Activated naive CD4-positive, alpha-beta T cell treated with Interleukin-2 at 50 U/mL for 16 hours (primary cell): ENCODE measurements at places on chromosomes 7 and 10.

DNA sequence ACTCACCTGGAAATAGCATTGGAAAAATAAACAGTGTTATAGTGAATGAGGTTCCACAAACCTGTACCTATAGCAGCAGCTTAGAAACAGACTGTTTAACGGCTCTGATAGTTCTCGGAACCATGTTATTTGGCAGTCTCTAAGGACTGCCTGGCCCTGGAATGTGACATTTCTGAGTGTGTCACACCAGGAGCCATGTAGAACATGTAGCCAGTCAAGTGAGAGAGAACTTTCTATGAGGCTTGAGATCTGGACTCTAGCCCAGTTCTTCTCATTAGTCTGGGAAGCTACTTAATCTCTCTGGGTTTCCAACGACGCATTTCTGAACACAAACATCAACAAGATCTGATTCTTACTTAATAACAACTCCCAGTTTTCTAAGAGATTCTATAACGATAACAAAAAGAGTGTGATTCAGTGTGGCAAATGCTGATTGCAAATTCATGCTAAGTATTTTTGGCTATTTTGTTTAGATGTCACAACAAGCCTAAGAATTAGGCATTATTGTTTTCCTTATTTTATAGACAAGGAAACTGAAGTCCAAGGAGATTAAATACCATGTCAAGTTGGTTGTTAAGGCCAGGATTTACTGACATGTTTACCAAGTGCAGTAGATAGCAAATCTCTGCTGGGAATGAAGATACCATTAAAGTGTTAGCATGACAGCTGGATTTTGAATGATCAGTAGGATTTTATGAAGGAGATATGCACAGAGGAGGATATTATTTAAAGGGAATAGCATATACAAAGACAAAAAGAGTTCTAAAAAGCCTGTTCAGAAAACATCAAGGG, 47.2 kb downstream of the APBB1IP start:
- DNase-seq, result no peak

- no peak for DNase-seq
Observed at GRCh38 chr7:36148422-36149065, 4.5 kb upstream of the EEPD1 start.

DNA sequence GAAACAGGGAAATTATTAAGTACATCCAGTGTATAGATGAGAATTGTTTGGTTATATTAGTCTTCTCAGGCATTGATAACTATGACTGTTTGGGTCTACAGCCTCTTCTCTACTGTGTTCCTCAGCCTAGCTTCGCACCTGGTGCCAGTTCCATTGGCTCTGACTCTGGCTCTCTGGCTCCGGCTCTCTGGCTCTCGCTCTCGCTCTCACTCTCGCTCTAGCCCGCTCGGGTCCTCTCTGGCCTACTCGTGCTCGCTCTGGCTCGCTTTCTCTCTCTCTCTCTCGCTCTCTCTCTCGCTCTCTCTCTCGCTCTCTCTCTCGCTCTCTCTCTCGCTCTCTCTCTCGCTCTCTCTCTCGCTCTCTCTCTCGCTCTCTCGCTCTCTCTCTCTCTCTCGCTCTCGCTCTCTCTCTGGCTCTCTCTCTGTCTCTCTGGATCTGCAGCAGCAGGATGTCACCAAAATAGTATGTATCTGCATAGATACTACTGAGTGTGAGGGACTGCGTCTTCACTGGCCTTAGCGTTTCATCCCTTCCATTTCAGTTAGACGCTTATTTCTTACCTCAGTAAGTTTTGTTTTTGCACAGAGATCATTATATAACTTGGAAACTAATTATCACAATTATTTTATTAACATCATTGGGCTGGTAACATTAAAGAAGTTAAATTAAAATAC, 6.5 kb upstream of the SSBP1 start:
- DNase-seq, result no peak

DNA sequence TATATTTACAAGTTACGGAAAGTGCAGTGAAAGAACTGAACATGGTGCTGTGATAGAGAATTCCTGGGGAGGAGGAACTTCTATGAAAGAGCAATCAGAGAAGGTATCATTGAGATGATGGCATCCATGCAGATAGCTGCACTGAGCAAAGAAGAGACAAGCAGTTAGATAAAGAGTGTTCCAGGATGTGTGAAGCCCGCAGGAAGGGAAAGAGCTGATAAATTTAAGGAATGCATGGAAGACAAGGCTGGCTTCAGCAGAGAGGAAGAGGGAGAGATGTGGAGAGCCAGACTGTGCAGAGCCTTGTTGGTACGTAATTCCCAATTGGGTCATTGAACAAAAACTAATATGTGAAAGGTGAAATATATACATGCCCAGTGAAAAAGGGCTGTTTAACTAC, 538.9 kb downstream of the INHBA start:
- no peak for DNase-seq

DNA sequence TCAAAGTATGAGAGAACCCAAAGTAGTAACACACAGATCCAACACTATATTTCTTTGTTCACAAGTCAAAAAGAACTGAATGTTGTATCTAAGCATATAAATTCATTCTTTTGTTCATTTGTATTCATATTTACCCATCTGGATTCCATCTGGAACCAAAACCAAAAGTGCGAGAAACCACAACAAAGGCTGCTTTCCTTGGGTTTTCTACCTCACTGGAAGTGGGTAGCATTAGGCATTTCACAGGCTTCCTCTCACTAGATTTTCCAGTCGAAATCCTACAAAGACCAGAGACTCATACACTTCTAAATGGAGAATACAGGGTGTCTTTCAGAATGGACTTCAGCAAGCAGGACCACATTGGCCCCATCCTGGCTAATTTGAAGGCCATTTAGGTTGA, 109.8 kb upstream of the WNT16 start:
- no peak for DNase-seq

- DNase-seq, result no peak
Observed at GRCh38 chr7:52684388-52684787, 351.0 kb upstream of the POM121L12 start.

DNA sequence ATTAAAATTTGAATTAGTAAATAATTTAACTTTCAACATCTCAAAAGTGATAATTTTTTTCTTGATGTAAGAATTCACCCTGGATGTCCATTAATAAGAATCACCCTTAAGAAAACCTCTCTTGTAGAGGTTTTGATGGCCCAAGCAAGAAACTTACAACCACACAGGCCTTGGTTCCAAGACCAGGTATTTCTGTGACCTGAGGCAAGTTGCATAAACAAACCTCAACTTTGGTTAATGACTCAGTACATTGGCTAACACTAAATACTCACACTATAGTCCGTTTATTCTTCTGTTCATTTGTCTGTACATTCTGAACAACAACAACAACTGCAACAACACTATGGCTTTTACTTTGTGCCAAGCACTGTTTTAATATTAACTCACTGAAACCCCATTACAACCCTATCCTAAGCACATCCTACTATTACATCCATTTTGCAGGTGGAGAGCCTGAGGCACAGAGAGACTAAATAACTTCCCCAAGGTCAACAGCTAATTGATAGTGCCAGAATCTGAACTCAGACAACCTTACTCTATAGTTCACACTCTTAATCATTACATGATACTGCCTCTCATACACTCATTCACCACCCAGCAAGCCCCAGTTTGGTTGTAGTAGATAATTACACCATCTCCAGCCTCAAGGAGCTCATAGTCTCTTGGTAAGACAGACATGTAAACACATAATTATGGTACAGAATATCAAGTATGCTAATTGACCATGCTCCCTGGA, 6.6 kb downstream of the ANK3 start:
- DNase-seq, result no peak

- no peak for DNase-seq
Observed at GRCh38 chr10:78349911-78350663, 316.4 kb downstream of the RPS24 start.

DNA sequence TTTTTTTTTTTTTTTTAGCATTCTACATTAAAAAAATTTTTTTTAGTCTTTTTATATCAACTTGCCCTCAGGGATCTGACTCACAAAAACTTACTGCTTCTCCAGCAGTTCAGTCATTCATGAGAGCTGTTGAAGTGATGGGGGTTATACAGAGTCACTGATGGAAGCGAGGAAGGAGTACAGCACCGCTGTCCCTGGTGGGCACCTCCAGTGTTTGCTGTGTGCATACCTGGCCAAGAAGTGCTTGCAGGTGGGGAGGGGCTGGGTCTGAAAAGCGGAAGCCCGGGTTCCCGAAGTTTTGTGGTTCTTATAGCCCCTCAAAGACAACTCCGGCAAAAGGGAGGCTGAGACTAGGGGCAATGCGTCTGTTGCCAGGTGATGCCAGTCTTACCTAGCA, 46.2 kb downstream of the MINDY4 start:
- no peak for DNase-seq

- DNase-seq, result no peak
Observed at GRCh38 chr7:151692721-151693120, 173.0 kb upstream of the RHEB start.

GRCh38 chr7:85184599-85185423, 2.0 kb downstream of the SEMA3D start:
- no peak for DNase-seq

- DNase-seq, result no peak
Observed at GRCh38 chr7:100065452-100066186, 15.9 kb downstream of the ZNF3 start.

DNA sequence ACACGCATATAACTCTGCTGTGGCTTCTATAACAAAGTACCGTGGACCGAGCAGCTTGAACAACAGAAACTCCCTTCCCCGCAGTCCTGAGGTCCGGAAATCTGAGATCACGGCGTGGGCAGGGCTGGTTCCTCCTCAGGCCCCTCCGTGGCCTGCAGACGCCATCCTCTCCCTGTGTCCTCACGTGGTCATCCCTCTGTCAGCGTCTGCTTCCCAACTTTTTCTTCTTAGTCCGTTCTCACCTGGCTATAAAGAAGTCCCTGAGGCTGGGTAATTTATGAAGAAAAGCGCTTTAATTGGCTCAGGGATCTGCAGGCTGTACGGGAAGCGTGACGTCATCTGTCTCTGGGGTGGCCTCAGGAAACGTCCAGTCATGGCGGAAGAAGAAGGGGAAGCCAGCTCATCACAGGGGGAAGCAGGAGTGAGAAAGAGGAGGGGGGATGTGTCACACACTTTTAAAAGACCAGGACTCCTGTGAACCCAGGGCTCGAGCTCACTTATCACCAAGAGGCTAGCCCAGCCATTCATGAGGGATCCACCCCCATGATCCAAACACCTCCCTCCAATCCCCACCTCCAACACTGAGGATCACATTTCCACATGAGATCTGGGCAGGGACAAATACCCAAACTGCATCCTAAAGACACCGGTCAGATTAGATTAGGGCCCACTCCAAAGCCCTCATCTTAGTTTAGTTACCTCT, 91.2 kb upstream of the INSIG1 start:
- DNase-seq, result peak; percentile 83

DNA sequence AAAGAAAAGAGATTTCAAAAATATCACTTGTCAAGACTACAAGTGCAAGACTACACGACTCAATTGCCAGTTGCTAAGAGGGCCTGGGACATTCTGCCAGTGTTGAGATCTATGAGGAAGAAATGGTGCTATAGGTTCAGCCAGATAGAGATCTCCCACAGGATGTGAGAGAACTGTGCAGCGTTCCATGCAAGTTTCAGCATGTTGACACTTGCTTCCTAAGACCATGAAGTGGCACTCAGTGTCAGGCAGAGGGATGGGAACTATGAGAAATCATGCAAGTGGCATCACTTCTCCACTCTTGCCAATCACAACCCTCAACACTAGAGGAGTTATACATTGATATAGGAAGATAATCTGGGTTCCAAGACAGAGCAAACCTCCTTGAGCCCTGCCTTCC, 210.3 kb downstream of the CHRM2 start:
- no peak for DNase-seq

GRCh38 chr10:125679436-125679835, 3.5 kb downstream of the TEX36 start:
- no peak for DNase-seq

DNA sequence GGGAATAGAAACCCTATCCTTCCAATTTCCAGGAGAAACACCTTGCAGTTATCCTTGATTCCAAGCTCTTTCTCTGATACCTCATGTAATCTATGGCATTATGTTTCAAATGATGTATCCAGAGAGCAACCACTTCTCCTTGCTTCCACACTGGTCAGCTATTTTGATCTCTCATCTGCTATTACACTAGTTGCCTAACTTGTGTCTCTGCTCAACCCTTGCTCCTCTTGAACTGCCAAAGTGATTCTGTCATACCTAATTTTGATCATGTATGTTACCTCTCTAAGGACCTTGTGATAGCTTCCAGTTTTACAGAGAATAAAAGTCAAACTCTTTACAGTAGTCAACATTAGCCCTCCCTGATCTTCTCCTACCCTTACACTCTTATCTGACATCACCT, 90.4 kb downstream of the KCND2 start:
- no peak for DNase-seq

DNA sequence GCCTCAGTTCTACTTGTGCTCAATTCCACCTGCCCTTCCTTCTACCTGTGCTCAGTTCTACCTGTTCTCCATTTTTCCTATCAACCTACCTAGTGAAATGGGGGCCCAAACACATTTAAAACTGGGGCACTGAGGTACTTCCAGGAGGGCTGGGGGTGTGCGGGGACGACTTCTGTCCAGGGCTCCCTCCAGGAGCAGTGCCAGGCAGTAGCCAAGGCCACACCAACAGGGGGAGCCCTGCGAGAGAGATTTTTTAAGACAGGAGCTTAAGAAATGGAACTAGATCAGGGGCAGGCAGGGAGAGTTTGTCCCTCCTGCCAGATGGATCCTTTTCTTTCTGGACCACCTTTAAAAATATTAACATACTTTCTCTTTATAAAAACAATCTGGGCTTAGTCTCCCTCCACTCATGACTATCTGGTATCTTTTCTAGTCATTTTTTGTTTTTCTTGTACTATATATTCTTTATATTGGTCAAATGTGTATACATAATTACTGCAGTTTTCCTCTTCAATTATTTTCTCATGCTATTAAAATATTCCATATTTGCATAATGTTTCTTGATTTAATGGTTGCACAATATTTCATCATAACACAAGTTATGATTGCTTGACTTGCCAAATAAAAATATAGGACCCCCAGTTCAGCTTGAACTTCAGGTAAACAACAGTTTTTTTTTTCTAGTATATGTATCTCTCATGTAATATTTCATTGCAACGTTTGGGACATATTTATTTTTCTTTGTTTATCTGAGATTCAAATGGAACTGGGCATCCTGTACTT, 47.3 kb upstream of the INSYN2A start:
- DNase-seq, result no peak

GRCh38 chr7:157944734-157945291, 608.0 kb downstream of the DNAJB6 start:
- DNase-seq, result no peak

DNA sequence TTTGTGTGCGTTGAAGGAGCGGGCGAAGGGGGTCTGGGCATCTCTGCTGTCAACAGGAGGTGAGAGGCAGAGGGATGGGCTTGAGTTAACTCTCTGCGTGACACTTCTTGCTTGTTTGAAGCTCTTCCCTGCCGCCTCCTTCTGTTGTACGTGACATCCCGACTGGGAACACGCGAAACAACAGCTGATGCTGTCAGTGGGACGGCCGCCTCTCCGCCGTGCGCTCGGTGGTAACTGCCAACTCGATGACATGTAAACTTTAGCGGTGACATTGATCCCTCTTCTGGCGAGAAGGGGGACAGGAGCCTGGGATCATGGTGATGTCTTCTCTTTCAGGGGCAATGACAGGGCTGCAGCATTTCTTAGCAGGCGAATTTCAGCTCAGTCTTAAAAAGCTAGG, 394.5 kb downstream of the TYW1 start:
- no peak for DNase-seq

GRCh38 chr10:37860494-37861190, 3.2 kb upstream of the ZNF248 start:
- no peak for DNase-seq

- peak; percentile 64 for DNase-seq
Observed at GRCh38 chr10:72086466-72087391, 1.6 kb downstream of the SPOCK2 start.
